Placental epithelial cell (primary cell): ENCODE measurements at places on chromosomes 5 and 9. TPM values are rescaled to one million over a fixed set of nuclear protein-coding genes. Genes with fewer than 3 reads are reported as not detected.

The ADGRD2 gene
- not detected in 2 replicates for total RNA-seq

The WASHC1 gene
- 2.8 and 7.1 TPM in 2 replicates for total RNA-seq

The TAS2R1 gene
- total RNA-seq = under 0.01 and 0.76 TPM in 2 replicates

The ZFAND5 gene
- total RNA-seq = 151 and 152 TPM in 2 replicates

The AIF1L gene
- 39.0 and 48.7 TPM in 2 replicates for total RNA-seq

The DCTN3 gene
- 102 and 104 TPM in 2 replicates for total RNA-seq

The DPYSL3 gene
- total RNA-seq = 89.5 and 142 TPM in 2 replicates

The PPP3R2 gene
- not detected in 2 replicates for total RNA-seq

The MSH3 gene
- total RNA-seq = 17.8 and 23.6 TPM in 2 replicates

The PCDHGA10 gene
- 4.4 and 9.4 TPM in 2 replicates for total RNA-seq

The SEMA4D gene
- 34.2 and 45.3 TPM in 2 replicates for total RNA-seq

The KIAA1191 gene
- 46.7 and 80.8 TPM in 2 replicates for total RNA-seq
